ENCODE measurements at places on chromosomes 2 and 18.

- DNase-seq, result no peak
Observed at GRCh38 chr2:134310107-134311079, 56.5 kb downstream of the MGAT5 start.

GRCh38 chr2:105822186-105822585 is 77.5 kb downstream of the NCK2 start:
- DNase-seq, result no peak

GRCh38 chr2:219404954-219405353 is 13.2 kb upstream of the DES start:
- DNase-seq, result no peak

DNA sequence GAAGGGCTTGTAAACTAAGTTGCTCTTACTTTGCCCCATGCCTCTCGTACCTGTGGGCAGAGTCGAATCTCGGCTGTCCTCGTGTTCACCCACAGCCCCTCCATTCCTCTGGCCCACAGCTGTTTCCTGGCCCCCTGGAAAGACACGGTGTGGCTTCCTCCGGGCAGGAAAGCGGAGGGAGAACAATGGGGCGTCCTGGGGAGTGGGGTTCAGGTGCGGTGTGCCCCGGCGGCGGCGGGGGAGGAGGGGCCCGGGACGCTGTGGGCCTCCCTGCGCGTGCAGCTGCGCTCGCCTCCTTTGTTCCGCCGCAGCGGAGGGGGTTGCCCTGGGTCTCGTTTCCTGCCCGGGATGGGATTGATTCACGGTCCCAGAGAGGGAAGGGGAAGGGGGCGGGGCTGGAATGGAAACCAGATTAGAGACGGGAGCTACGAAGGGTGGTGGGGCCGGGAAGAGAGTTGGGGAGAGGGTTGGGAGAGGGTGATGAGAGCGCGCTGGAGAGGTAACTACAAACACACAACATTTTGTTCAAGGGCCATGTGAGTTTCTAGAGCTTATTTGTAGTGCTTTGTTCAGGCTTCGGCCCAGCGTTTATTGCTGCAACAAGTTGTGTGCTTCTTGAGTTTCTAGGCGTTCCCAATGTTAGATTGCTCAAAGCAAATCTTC is 796 bp downstream of the MYO1B start:
- no peak for DNase-seq

- no peak for DNase-seq
Observed at GRCh38 chr2:1636791-1637415, 107.4 kb downstream of the PXDN start.

DNA sequence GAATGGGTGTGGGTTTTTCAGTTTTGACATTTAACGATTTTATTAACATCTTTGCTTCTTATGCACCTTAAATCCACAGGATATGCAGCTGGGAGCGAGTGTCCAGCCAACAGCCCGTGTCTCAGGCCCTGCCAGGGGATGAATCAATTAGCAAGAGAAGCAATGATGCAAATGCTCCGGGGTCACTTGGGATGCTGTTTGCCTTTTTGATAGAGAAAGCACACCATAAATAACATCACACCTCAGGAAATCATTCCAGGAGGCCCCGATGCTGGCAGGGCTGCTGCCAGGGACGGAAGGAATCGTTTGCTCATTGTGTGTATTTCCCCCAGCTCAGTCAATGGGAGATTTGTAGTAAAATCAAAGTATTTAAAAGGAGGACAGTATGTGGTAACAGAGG is 394.0 kb upstream of the HNRNPA3 start:
- DNase-seq, result no peak

- DNase-seq, result no peak
Observed at GRCh38 chr2:81213598-81213997, 909.0 kb upstream of the LRRTM1 start.

DNA sequence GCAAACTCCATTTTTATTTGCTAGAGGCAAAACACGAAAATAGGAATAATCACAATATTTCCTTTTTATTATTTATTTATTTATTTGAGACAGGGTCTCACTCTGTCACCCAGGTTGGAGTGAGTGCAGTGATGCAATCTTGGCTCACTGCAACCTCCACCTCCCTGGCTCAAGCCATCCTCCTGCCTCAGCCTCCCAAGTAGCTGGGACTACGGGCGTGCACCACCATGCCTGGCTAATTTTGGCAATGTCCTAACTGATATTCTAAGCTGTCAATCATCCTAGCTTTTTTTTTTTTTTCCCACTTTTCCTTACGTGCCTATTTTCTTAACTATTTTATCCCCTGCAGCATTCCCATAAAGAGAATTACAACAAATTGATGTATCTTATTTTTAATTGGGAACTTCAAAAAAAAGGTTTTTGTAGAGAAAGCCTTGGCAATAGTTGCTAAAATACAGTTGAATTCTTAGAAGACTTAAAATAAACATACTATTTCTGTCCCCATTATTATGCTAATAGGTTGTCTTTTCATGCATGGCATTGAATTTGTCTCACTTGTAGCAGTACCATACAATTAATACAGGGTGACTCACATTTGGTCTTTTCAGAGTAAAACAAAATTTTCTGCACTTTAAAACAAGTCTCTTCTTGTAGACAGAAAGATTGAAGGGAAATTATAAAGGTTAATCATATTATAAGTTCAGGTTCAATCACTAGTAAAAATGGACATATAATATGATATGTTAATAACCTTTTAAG is 153.5 kb downstream of the SLC39A10 start:
- no peak for DNase-seq

DNA sequence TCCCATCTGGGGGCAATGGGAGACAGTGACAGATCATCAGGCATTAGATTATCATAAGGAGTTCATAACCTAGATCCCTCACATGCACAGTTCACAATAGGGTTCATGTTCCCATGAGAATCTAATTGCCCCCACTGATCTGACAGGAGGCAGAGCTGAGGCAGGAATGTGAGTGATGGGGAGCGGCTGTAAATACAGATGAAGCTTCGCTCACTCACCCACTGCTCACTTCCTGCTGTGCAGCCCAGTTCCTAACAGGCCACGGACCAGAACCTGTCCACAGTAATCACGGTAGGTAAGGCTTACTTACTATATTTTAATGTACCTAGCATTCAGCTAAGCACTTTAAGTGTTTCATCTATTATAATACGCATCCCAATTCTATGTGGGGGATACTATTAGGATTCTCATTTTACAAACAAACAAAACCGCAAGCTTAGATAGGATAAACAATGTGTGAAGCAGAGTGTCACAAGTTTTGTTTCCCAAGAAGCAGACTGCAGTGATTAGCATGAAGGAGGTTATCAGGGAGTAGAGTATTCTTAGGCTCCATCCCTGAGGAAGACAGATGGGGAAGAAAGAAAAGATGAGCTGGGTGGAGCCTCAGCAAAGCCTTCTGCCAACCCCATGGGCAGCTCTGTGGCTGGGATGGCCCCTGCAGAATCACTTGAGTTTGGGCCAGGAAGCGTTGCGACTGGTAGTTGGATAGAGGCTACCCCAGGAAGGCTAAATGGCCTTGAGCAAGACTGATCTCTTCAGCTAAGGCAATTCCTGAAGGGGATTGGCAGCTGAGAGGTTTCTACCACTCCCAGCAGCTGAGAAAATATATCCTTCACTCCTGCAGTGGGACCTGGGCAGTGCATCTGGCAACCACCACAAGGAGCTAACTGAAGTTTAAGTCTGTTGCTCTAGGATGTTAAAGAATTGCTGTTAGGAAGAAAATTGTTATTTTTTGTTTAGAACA is 133.1 kb downstream of the MREG start:
- no peak for DNase-seq

DNA sequence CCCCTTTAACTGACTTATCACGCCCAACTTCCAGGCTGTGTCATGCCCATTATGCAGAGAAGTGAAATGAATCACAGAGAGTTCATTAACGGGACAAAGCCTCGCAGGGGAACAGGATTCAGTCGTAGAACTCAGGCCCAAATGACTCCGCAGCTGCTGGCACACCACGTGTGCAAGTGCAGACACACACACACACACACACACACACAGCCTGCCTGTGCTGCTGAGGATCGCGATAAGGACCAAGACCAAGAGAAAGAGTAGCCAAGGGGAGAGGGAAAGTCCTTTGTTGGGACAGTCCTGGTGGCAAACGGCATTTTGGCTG is 90.0 kb upstream of the TAF1B start:
- DNase-seq, result no peak

DNA sequence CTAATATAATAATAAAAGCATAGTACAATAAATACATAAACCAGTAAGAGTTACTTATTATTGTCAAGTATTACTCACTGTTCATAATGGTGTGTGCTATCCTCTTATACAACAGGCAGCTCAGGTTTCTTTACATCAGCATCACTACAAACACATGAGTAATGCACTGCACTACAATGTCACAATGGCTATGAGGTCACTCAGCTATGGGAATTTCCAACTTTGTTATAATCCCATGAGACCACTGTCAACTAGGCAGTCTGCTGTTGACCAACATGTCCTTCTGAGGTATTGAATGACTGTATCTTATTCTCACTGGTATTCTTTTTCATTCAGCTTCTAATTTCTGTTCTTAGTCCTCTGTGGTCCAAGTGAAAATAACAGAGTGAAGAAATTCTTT is 250.4 kb upstream of the DSEL start:
- DNase-seq, result no peak

- DNase-seq, result no peak
Observed at GRCh38 chr2:2568411-2568810, 237.3 kb upstream of the MYT1L start.

DNA sequence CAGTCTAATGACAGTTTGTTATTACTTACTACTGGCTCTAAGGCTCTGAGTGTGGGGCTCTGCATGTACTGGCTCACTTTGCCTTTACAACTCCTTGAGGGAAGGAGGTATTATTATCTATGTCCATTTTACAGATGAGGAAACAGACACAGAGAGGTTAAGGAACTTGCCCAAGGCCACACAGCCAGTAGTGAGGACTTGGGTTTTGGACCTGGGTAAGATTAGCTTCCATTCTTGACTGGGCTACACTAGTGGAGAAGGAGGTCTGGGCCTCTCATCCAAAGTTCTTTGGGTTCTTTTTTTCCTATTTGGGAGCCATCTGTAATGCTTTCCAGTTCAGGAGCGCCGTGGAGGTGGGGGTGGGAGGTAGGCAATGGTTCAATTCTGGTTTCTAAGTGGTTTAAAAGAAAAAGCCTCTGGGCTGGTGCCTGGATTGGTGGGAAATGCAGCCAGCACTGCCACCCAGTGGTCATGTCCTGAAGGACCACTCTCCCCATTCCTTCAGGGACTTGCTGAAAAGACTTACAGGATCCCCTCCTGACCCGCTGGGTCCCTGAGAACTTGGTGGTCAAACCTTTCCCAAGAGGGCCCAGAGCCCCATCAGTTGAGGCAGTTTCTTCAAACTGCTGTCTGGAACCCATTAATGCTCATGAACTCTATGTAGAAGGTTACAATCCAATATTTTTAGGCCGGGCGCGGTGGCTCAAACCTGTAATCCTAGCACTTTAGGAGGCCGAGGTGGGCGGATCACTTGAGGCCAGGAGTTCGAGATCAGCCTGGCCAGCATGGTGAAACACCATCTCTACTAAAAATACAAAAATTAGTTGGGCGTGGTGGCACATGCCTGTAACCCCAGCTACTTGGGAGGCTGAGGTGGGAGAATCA is 38.6 kb upstream of the NOTO start:
- DNase-seq, result peak; percentile 59

DNA sequence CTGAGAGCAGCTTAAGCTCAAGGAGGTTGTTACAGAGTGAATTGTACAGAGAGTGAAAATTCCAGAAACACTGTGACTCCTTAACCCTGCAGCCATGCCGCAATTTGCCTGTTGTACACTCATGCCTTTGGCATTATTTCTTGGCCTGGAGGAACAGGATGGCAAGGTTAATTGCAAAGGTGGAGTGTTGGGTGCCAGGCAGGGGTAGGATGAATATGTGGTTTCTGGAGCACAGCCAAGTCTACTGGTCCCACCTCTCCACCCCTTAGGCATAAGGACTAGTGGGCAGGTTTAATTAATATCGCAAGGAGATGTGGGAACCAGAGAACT is 250.2 kb downstream of the LRRTM1 start:
- no peak for DNase-seq

GRCh38 chr18:23232331-23232730 is 97.0 kb downstream of the CABLES1 start:
- no peak for DNase-seq

- DNase-seq, result no peak
Observed at GRCh38 chr18:28143725-28144124, 33.2 kb downstream of the CDH2 start.

DNA sequence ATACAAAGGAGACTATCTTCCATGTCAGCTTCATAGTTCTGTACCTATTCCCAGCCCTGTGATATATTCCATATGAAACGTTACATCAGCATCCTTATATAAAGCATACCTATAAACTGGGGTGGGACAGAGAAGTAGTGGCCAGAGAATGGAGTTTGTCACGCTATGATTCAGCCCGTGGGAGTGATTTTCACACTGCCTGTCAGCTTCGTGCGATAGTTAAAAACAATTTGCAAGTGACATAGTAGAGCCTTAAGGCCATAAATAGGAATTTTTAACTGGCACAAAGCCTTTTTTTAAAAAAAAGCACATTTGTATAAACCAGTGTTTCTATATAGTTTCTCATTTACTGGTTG is 30.2 kb downstream of the PKP4 start:
- DNase-seq, result no peak

DNA sequence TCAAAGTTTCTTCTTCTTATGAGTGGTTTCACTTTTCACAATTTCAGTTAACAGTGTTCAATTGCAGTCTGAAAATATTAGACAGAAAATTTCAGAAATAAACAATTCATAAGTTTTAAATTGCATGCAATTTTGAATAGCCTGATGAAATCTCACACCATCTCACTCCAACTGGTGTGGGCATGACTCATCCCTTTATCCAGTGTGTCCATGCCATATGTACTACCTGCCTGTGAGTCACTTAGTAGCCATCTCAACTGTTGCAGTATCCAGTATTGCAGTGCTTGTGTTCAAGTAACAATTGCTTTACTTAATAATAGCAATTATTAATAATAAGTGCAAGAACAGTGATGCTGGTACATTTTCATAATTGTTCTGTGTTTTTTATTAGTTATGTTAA is 1202.5 kb downstream of the DSC3 start:
- DNase-seq, result no peak

DNA sequence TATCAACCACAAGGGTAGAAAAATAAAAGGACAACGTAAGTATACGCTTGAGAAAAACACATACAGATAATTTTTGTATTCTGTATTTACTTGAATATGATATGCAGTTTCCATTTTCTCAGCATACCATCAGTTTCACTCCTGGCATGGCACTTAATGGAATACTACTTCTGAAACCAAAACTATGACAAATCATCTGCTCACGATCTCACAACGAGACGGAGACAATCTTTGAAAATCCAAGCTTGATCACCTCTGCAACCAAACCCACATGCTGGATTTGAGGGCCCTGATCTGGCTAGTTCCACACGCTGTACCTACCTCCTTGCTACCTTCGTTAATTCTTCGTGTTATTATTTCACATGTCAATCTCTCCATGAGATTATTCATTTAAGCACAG is 387.6 kb downstream of the NBAS start:
- no peak for DNase-seq

GRCh38 chr2:85981579-85982247 is 92.9 kb upstream of the ST3GAL5 start:
- DNase-seq, result no peak

GRCh38 chr2:172103471-172104272 is 972 bp upstream of the DLX2 start:
- DNase-seq, result peak; percentile 44

Data from activated naive CD4-positive, alpha-beta T cell (primary cell).